Left ventricle myocardium inferior (tissue), 1 donor: ENCODE measurements at places on chromosomes 7 and 10. TPM values are rescaled to one million over a fixed set of nuclear protein-coding genes. Genes with fewer than 3 reads are reported as not detected.

The STX1A gene
- 2.9 TPM for total RNA-seq

The PSD gene
- 0.93 TPM for total RNA-seq

The MCMBP gene
- 24.5 TPM for total RNA-seq

The DNAJB9 gene
- 47.9 TPM for total RNA-seq

The LMOD2 gene
- total RNA-seq = 888 TPM

The FMC1 gene
- 49.0 TPM for total RNA-seq

The IQUB gene
- 0.38 TPM for total RNA-seq

The GSAP gene
- total RNA-seq = 7.2 TPM

The CALHM1 gene
- total RNA-seq = not detected

The ALOX5 gene
- 3.2 TPM for total RNA-seq

The COL1A2 gene
- 96.6 TPM for total RNA-seq

The C10orf62 gene
- total RNA-seq = 1.5 TPM

The GIMAP6 gene
- 24.3 TPM for total RNA-seq

The PARD3 gene
- total RNA-seq = 29.6 TPM

The ABCB4 gene
- 4.2 TPM for total RNA-seq

The EEPD1 gene
- 7.1 TPM for total RNA-seq

The RBP3 gene
- not detected for total RNA-seq

The UCN3 gene
- not detected for total RNA-seq

The PON1 gene
- total RNA-seq = not detected

The RET gene
- total RNA-seq = 0.60 TPM

The SPDYE11 gene
- not detected for total RNA-seq

The TMEM243 gene
- total RNA-seq = 4.4 TPM

The NEUROG3 gene
- total RNA-seq = not detected

The SLC18A3 gene
- total RNA-seq = not detected

The SLC18A2 gene
- 0.05 TPM for total RNA-seq

The LRGUK gene
- 0.19 TPM for total RNA-seq

The CASP7 gene
- total RNA-seq = 9.9 TPM

The ZNF804B gene
- not detected for total RNA-seq
